EL (cell line): ENCODE measurements at places on chromosomes 5 and 9.
A peak's percentile ranks its signal among the peaks of the same experiment; 100 is the strongest.

DNA sequence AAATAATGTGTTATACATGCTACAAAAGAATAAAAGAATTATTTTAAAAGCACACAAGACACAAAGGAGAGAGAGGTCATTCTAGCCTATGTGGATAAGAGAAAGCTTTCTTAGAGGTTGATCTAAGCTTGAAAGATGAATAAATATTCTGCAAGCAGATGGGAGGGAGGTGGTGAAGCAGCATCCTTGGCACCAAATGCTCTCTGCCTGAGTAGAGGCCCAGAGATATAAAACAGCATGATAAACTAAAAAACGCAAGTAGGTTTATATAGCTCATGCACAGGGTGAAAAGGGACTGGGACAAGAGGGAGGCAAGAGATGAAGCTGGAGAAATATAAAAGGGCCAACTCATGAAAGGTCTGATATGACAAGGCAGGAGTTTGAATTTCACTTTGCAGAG, 283.2 kb upstream of the POU5F2 start:
- no peak for DNase-seq

DNA sequence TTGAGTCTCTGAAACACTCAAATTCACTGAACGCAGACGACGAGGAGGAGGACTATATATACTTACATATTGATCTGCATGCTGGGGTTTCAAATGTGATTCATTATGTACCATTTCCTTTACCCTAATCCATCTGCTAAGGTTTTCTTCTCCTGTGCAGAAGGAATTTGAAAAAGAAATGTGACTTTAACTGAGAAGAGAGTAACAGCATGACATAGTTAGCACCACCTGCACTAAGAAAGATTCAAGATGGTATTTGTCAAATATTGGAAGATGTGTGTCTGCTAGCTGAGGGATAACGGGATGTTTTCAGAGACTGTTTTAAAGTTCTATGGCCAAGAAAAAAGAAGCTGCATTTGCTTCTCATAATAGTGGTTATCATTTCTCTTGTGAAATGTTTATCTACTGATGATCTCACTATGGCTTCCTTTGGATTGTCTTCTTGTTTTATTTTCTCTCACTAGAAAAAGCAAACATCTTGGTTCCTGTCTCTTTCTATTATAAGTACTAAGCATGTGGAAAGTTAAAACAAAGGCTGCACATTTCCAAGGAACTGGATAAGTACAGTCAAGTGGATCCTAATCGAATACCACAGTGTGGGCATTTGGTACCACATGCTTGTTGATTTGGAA, 89.8 kb upstream of the TLE4 start:
- no peak for DNase-seq

DNA sequence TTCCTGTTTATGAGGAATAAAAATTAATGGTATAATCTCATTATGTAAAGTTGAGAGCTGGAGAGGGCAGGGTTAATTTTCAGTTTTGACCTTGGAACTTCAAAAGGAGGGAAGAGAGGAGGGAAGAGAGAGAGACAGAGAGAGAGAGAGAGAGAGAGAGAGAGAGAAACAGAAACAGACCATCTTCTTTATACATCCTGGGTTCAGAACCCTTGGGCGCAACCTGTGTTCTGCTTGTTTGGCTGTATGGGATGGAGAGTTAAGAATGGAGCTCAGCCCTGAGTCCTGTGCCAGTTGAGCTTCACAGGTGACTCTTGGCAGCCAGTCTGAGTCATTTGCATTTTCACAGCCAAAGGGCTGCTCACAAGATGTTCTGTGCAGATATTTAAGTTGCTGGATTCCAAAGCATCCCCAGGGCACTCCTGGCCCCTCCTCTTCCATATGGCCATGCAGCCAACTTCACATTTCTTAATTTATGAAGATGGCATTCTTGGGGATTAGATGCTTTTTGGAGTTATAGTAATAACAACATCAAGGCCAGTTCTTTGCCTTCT, 143.5 kb downstream of the CARTPT start:
- DNase-seq = peak; percentile 28

- no peak for DNase-seq
Measured at GRCh38 chr5:8079056-8079455, 210.1 kb downstream of the MTRR start.

DNA sequence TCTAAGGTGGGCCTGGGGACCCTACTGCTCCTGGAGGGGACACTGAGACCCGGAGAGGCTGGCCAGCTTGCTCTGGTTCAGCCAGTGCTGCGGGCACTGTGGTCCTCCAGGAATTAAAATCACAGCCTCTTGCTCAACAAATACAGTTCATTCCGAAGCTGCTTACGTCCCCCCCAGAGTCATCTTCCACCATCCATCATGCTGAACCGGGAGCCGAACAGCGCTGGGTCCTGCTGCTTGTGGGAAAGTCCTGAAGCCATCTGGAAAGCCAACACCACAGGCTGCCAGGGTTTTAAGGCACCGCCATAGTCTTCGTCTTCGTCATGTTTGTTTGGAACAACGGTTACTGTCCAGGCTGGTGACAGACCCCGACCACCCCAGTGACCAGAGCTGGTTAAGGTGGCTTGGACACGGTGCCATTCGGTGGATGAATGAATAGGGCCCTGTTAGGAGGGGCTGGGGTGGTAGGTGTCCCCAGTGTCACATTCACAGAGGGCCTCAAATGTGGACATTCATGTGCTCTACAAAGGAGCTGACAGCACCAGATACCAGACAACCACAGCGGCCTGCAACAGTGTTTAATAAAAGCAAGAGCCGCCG, 81.6 kb upstream of the PHYKPL start:
- DNase-seq = no peak

GRCh38 chr5:111043712-111044506, 27.6 kb upstream of the TSLP start:
- DNase-seq = peak; percentile 55

DNA sequence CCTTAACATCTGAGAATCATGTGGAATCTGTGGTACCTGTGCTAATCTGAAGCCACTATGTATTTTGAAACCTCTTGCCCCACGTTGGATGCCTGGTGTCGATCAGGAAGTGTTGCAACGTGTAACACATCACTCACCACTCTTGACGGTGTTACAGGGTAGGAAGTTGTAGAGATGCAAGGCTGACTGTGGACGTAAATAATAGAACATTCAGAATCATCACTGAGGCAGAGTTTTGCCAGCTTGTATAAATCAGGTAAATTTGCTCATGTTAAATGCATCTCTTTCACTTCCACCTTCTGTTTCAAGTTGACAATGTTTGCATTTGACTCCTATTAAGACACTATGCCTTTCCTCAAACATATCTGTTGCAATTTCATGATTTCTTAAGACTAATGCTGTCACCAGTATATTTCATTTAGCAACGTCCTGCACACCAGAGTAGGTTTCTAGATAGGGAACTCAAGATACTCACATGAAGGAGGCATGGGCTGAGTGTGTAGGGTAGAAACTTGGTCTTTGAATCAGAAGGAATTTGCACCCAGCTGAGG, 38.1 kb downstream of the BASP1 start:
- no peak for DNase-seq

- no peak for DNase-seq
Measured at GRCh38 chr9:95090023-95090791, 227.3 kb downstream of the FANCC start.

- no peak for DNase-seq
Measured at GRCh38 chr5:40909264-40909663, at the start of gene C7. Gene C7, plus strand, starts transcription at chr5:40909497. Its CDS starts 114 bp downstream, at chr5:40909611.

- DNase-seq = no peak
Measured at GRCh38 chr5:10671041-10672008, 89.7 kb downstream of the DAP start.

GRCh38 chr5:178111925-178112324, 1.4 kb upstream of the N4BP3 start:
- no peak for DNase-seq

DNA sequence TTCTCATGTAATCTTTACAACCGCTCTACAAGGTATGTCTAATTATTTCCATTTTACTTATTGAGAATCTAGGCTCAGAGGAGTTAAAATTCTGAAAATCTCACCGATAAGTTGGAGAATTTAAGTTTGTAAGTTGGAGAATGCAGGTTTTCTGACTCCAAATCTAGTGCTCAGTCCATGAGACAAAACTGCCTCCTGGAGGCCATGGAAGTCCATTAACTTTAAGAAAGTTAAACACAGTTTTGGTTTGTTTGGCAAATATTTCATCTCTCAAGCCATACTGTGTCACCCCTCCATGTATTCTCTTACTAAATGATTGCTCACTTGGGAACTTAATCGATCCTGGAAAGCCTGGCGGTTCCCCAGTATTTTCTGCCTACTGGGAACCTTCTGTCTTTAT, 52.6 kb downstream of the INIP start:
- DNase-seq = peak; percentile 36

- no peak for DNase-seq
Measured at GRCh38 chr5:159982421-159983173, 26.3 kb upstream of the TTC1 start.

DNA sequence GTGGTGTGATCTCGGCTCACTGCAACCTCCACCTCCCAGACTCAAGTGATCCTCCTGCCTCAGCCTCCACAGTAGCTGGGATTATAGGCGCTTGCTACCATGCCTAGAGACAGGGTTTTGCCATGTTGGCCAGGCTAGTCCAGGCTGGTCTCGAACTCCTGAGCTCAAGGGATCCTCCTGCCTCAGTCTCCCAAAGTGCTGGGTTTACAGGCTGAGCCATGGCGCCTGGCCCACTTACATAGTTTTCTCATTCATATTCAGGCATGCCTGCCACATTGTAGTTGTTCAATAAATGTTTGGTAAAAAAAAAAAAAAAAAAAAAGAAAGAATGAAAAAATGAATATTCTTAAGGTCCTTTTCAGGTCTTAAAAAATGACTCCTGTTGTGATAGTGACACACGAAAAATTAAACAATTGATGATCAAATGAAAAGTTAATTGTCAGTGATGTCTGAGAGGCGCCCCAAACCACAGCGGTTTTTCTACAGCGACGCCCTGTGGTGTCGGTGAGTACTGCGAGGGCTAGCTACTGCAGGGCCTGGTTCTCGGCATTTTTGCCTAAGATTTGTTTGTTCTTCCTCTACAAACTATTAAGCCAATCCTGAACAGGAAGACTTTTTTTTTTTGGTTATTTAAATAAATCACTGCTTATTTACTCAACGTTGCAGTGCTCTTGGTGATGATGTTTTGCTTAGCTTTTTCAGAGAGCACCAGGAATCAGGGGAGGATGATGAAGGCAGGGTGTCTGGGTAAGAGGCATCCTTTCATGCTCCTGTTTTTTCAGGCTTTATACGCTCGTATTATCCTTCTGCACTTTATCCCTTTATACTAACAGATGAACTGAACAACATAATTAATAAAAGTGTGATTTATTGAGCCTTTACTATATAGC, 67.0 kb upstream of the DPYSL3 start:
- DNase-seq = peak; percentile 47

GRCh38 chr5:81936750-81937149, 35.1 kb upstream of the ATG10 start:
- DNase-seq = no peak

DNA sequence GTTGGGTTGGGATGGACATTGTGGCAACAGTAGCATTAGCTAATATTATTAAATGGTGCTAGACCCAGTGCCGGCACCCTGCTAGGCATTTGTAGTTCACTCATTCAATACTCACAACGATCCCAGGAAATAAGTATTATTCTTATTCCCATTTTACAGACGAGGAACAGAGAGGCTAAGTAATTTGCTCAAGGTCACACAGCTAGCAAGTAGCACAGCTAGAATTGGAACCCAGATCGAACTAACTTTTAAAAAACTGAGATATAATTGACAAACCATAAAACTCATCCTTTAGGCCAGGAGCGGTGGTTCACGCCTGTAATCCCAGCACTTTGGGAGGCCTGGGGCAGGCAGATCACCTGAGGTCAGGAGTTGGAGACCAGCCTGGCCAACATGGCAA, 79.5 kb downstream of the SH3PXD2B start:
- no peak for DNase-seq

DNA sequence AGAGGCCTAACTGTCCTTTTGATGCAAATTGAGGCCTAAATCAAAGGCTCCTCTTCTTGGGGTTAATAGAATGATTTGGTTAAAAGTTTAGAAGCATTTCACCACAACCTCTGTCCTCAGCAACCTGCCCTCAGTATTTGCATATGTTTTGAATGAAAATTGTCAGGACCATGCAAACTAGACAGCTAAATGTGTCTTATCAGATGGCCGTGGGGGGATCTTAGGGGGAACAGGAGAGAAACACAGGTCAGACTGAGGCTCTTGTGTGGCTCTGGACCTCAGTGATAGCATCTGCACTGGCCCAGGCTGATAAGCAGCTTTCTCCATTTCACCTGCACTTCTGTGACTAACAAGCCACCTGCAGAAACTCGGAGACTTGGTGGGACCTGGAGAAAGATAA, 49.0 kb downstream of the FOXI1 start:
- no peak for DNase-seq

DNA sequence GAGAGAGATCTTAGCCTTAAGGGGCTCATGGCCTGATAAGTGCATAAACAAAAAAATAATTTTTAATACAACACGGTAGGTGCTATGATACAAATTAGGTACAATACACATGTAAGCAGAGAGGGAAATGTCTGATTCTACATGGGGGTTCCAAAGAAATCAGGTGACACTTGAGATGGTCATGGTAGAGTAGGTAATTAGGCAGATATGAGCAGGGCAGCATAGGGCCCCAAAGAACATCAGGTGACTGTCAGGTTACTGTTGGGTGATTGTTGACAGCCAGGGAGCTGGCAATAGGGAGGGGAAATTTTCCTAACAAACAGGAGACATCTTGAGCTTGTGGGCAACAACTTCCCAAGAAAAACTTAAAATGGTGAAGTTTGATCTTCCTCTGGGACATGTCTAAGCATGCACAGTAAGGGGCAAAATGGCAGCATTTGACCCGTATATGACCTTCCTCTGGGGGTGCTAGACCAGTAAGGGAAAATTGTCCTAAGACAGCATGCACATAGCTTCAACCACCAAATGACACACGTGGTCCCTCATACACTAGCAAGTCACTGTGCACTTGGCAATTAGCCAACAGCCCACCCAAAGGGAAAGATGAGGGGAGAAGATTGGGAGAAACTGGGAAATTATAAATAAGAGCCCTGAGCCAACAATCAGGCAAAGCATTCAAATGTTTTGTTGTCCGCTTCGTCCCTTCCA, 37.3 kb upstream of the TENT4A start:
- DNase-seq = no peak

- DNase-seq = peak; percentile 13
Measured at GRCh38 chr9:75233011-75233410, 144.7 kb downstream of the OSTF1 start.

DNA sequence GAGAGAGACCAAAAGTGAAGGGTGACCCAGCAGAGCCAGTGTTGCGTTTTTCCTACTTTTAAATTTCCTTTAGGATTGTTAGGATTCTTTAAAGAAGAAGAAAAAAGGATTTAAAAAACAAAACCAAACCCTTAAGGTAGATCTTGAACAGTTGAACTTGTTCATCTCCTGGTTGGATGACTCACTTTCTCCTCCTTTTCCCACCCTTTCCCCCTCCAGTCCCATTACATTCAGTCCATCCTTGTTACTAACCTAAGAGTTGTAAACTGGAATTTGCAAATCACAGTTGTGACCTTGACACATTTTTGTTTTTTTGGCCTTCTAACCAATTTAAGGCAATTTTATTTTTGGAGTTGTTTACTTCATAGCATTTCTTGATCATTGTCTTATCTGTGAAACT, 289.2 kb downstream of the ARHGAP26 start:
- no peak for DNase-seq

GRCh38 chr5:172187118-172188032, 649 bp downstream of the STK10 start:
- peak; percentile 91 for DNase-seq
